ENCODE measurements at places on chromosomes 11 and 22. TPM values are rescaled to one million over a fixed set of nuclear protein-coding genes. Genes with fewer than 3 reads are reported as not detected.

Gene TCN2
- 7.6 TPM for polyA plus RNA-seq

Gene SUSD2
- 0.91 TPM for polyA plus RNA-seq

Gene OR52D1
- not detected for polyA plus RNA-seq

Gene CBX7
- polyA plus RNA-seq: 3.7 TPM

Gene UBASH3B
- 4.2 TPM for polyA plus RNA-seq

Gene PLA2G3
- polyA plus RNA-seq: not detected

Gene EHBP1L1
- 355 TPM for polyA plus RNA-seq

Gene HBG1
- 9.4 TPM for polyA plus RNA-seq

Gene MYBPC3
- polyA plus RNA-seq: 0.75 TPM

Gene SPI1
- polyA plus RNA-seq: 6.7 TPM

Gene BATF2
- polyA plus RNA-seq: 0.97 TPM

Gene FHIP1B
- 24.1 TPM for polyA plus RNA-seq

Gene SF3A1
- polyA plus RNA-seq: 69.4 TPM

Gene PIH1D2
- 1.1 TPM for polyA plus RNA-seq

Gene TBX1
- 25.3 TPM for polyA plus RNA-seq

Gene FREY1
- polyA plus RNA-seq: 0.43 TPM

Gene PSMC3
- 123 TPM for polyA plus RNA-seq

Gene C1QTNF4
- 9.1 TPM for polyA plus RNA-seq

Gene TBX10
- not detected for polyA plus RNA-seq

Gene MCAM
- 223 TPM for polyA plus RNA-seq

Gene PDGFD
- polyA plus RNA-seq: 16.5 TPM

Gene PKNOX2
- 27.6 TPM for polyA plus RNA-seq

Gene NDUFV1
- 151 TPM for polyA plus RNA-seq

Gene KRTAP5-11
- not detected for polyA plus RNA-seq

Gene OR8D1
- polyA plus RNA-seq: 0.05 TPM

Gene OTOG
- polyA plus RNA-seq: 0.04 TPM

Gene SELENOH
- 67.3 TPM for polyA plus RNA-seq

Gene SHANK3
- 17.8 TPM for polyA plus RNA-seq

Gene KLHL35
- 5.7 TPM for polyA plus RNA-seq

Gene SYT8
- polyA plus RNA-seq: 0.54 TPM

Gene SH3BP1
- polyA plus RNA-seq: 10.5 TPM

Gene BIRC3
- 1.0 TPM for polyA plus RNA-seq

Gene CCDC157
- 1.5 TPM for polyA plus RNA-seq

Gene OR9G1
- not detected for polyA plus RNA-seq

Gene HEPN1
- 0.20 TPM for polyA plus RNA-seq

Gene RHOG
- 22.7 TPM for polyA plus RNA-seq

Gene SOX6
- polyA plus RNA-seq: 22.8 TPM

All from forelimb muscle (tissue), 1 donor.